ENCODE measurements at places on chromosomes 7 and 10. TPM values are rescaled to one million over a fixed set of nuclear protein-coding genes. Genes with fewer than 3 reads are reported as not detected.

- H3K27ac ChIP-seq: no peak overlapping the region
- no peaks in the 10 kb centered on the region for H3K4me1 ChIP-seq
- H3K4me3 ChIP-seq: no peak overlapping the region
- no peaks in the 10 kb centered on the region for H3K27me3 ChIP-seq
Observed at GRCh38 chr10:89494575-89494974, 40.8 kb downstream of the SLC16A12 start.

GRCh38 chr10:34746094-34746493 lies 69.0 kb downstream of the PARD3 start:
- no peaks in the 10 kb centered on the region for H3K27me3 ChIP-seq
- H3K36me3 ChIP-seq: no peaks in the 10 kb centered on the region
- no peaks in the 10 kb centered on the region for H3K4me1 ChIP-seq
- H3K27ac ChIP-seq: no peak overlapping the region
- H3K4me3 ChIP-seq: no peak overlapping the region
- no peak for DNase-seq

DNA sequence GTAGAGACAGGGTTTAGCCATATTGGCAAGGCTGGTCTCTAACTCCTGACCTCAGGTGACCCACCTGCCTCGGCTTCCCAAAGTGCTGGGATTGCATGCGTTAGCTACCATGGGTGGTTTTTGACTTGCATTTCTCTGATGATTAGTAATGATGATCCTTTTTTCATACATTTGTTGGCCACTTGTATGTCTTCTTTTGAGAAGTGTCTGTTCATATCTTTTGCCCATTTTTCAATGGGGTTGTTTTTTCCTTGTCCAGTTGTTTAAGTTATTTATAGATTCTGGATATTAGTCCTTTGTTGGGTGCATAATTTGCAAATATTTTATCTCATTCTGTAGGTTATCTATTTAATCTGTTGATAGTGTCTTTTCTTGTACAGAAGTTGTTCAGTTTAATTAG lies 4.3 kb upstream of the OR13A1 start:
- H3K4me1 ChIP-seq: no peaks in the 10 kb centered on the region
- H3K27ac ChIP-seq: no peak overlapping the region
- DNase-seq: no peak
- no peaks in the 10 kb centered on the region for H3K27me3 ChIP-seq

DNA sequence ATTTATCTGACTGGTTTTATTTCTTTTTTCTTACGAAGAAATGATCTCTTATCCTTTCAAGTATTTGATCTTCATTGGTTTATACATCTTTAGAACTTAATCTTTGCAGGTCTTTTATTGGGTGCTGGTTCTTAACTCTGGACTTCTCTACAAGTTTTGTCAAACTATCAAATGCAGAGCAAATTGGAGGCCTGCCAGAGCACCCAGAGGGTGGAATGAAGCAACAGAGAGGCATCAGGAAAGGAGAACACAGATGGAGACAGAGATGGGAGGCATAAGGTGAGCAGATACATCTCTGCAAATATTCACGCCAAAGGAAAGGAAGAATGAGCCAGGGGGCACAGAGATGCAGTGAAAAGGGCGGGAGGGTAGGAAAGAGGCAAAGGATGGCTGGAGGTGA lies 130.3 kb downstream of the PKD1L1 start:
- no peak overlapping the region for H3K4me3 ChIP-seq
- no peaks in the 10 kb centered on the region for H3K36me3 ChIP-seq
- no peak for DNase-seq
- no peaks in the 10 kb centered on the region for H3K27me3 ChIP-seq
- no peak overlapping the region for H3K27ac ChIP-seq

PNLIPRP2 gene
- total RNA-seq: not detected

Measured in CD4-positive, alpha-beta T cell (primary cell).